ENCODE measurements at places on chromosomes 7 and 10.

- no peak for DNase-seq
These were observed 111.8 kb downstream of the TBXAS1 start for GRCh38 chr7:139940866-139941265.

DNA sequence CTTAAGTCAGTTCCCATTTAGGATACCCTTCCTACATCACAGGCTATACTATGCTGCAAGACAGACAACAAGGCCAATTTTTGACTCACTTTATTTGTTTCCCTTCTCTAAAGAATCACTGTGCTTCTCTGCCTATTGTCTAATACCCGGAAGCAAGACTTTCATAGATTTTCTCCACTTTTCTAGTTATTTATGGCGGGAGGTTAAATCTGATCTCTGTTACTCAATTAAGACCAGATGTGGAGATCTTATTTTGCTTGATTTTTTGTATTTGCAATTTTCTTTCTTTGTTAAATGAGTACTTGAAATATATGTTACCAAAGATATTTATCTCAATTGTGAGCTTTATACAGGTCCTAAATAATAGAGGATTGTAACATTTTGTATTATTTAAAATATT, 511.5 kb downstream of the ATRNL1 start:
- DNase-seq = no peak

DNA sequence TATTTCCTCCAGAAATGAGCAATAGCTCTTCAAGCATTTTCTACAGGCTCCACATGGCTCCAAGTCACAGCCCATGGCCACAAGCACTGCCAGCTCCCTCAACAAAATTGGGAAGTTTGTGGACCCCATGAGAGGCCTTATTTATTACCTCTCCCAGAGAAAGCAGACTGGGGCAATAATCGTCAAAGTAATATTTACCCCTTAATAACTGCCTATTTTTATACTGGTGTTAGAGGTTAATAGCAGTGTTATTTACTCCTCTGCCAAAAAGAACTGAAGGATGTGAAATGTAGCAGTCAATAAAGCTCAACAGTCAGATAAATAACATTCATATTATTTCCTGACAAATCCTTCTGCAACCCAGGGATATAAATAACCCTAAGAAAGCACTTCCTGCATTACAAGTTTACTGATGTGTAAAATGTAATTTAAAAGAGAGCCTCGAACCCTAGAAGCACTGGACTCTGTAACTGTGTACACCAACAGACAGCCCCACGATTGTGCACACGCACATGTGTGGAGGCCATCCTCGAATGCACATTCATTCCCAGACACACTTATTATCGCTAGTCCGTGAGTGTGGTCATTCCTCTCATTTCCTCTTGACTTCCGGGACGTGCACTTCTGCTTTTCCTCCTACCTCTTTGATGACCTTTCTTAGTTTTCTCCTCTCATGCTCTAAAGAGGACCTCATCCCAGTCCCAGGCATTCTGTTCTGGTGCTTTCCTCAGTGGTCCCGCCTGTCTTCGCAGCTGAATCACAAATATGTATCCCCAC, 157.4 kb downstream of the EVX1 start:
- no peak for DNase-seq

DNA sequence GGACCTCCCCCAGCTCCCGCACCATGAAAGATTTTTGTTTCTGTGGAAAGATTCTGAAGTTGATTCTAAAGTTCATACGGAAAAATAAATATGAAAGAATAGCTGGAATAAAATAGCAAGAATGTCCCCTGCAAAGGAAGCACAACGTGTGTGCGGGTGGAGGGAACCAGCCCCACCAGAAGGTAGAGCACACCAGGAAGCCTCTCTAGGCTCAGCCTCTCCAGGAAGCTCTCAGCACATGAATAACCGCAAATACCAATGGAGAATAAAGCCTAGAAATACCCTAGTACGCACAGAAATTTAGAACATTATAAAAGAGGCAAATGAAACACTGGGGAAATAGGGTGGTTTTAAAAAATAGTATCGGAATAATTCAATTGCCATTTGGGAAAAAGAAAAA, 24.6 kb upstream of the FAM170B start:
- no peak for DNase-seq

- no peak for DNase-seq
These were observed 121.8 kb downstream of the CD36 start for GRCh38 chr7:80760292-80760691.
